ENCODE measurements at places on chromosomes 12 and 14.

- DNase-seq, result no peak
Measured at GRCh38 chr12:131231032-131231980, 277.6 kb downstream of the ADGRD1 start.

- peak; percentile 52 for DNase-seq
Measured at GRCh38 chr12:19440019-19440858, 947 bp downstream of the AEBP2 start.

DNA sequence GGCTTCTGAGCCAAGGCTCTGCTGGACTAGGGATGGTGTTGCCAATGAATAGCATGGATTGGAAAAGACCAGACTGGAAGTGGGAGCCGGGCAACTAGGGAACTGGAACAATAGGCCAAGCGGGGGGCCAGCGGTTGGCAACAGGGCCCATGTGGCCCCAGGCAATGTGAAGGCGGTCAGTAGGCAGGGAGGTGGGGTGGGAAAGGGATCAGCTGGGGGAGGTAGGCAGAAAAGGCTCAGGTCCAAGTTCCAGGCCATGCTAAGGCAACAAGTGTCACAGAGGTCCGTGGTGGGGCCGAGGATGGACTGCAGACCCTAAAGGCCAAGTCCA, 14.9 kb upstream of the MLXIP start:
- DNase-seq, result no peak

- DNase-seq, result no peak
Measured at GRCh38 chr14:24334431-24335291, at the start of gene ADCY4. ADCY4 (minus strand) TSS chr14:24335071; CDS start chr14:24334652, 419 bp downstream.

GRCh38 chr14:104220215-104221070, 82.1 kb downstream of the KIF26A start:
- DNase-seq, result no peak

DNA sequence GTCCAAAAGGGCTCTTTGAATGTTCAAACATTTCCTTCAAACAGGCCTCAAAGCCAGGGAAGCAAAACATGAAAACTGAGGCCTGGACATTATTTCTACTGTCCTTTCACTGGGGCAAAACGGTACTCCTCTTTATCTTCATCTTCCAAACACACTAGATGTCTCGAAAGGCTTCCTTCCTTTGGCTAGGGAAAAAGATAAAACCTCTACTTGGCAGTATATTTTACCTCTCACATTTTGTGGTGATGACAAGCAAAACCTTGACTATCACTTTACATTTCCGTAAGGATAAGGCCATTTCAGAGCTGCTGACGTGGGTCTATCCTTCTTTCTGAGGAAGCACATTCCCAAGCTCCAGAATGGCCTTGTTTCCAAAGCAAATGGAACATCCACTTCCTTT, 9.9 kb downstream of the STAB2 start:
- DNase-seq, result no peak

GRCh38 chr14:75126679-75127473, at the start of gene NEK9:
NEK9 (minus strand) TSS chr14:75127048; CDS start chr14:75126921, 127 bp downstream.
- peak; percentile 78 for DNase-seq

GRCh38 chr12:122960193-122960569, 6.1 kb downstream of the ABCB9 start:
- no peak for DNase-seq

GRCh38 chr14:103312006-103312635, 21.9 kb upstream of the EIF5 start:
- DNase-seq, result no peak

- DNase-seq, result peak; percentile 5
Measured at GRCh38 chr14:45716572-45716971, 463.6 kb upstream of the MIS18BP1 start.

DNA sequence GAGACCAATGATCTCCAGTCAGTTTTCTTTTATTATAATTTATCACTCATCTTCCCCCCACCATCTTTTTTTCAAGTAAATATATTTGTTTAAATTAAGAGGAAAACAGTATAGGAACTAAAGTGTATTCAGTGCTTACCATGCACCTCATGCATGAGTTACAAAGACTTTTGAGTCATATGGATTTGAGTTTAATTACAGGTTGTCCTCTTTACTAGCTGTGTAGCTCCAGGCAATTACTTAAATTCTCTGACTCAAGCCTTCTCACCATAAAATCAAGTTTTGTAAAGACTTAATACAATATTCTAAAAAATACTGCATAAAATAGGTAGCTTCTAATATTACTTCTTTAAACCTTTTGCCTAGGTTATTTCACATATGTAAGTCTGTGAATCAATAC, 251.3 kb downstream of the SLC16A7 start:
- peak; percentile 74 for DNase-seq

DNA sequence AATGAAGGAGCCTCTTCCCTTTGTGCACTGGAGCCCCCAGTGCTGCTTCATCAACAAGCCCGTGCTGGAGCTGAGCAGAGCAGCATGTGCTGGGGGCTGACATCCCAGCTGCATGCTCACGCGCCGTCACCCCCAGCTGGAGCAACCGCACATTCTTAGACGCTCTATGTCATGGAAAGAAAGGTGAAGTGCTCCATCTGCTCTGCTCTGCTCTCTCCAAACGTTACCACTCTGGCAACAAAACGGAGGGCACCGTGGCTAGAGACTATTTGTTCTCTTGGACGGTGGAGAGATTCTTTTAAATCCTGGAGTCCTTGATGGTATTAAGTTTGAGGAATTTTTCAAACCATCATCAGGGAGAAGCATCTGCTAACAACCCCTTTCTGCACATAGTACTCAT, 208.4 kb downstream of the C12orf75 start:
- no peak for DNase-seq

DNA sequence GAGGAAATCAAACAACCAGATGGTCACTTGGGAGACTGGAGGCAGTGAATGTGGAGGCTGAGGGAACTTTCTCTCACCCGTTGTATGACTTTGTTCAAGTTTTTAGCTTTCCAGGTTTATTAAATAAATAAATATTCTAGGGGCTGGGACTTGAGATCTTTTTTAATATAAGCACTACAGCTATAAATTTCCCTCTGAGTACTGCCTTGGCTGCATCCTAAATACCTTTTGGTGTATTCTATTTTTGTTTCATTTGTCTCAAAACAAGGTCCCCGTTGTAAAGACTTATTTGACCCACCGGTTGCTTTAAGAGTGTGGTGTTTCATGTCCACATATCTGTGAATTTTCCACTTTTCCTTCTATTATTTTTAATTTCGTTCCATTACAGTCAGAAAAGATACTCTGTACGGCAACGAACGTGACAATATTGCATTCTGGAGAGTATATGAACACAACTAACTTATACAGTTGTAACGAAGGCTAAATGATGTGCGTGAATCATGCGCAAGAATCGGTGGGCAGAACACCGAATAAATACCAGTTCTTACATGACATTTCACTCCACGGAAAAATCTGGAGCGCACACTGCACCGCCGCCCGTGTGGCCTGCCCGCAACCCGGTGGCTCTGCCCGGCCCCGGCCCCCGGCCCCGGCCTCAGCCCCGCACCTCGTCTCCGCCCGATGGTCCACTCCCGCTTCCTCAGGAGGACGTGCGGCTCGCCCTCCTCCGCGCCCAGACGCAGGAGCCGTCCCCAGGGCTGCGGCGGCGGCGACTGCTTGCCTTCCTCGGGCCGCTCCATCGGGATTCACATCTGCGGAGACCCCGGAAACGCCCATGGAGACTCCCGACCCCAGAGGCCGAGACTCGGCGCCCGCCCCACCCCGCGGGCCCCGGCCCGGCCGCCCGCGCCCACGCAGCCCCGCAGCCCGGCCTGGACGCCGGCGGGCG, 602 bp downstream of the CHFR start:
- peak; percentile 9 for DNase-seq

GRCh38 chr14:31561155-31561846, at the start of gene NUBPL:
NUBPL (plus strand) TSS chr14:31561404; CDS start chr14:31561440, 36 bp downstream.
- peak; percentile 95 for DNase-seq

GRCh38 chr12:98373025-98373554, 142.3 kb upstream of the TMPO start:
- peak; percentile 66 for DNase-seq

- no peak for DNase-seq
Measured at GRCh38 chr12:13404111-13404628, 207.6 kb downstream of the EMP1 start.

- DNase-seq, result no peak
Measured at GRCh38 chr12:21337959-21338744, 3.4 kb upstream of the SLCO1A2 start.

- DNase-seq, result no peak
Measured at GRCh38 chr12:5186715-5187114, 143.0 kb downstream of the KCNA5 start.

DNA sequence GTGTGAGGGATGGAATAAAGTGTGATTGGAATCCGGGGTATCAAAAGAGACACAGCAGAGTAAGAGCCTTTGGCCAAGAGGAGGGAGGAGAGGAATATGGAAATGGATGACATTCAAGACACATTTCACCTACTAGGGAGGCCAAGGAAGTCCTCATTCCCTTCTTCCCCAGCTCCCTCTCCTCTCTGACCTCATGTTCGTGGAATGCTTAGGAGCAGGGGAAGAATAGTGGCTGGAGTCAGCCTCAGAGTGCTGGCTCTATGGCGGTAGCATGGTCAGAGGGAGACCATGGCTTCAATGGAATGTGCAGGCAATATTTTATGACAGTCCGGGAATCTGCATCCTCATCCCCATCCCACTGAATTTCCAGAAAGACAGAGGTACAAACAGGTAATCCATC, 196.6 kb downstream of the EGLN3 start:
- DNase-seq, result no peak

DNA sequence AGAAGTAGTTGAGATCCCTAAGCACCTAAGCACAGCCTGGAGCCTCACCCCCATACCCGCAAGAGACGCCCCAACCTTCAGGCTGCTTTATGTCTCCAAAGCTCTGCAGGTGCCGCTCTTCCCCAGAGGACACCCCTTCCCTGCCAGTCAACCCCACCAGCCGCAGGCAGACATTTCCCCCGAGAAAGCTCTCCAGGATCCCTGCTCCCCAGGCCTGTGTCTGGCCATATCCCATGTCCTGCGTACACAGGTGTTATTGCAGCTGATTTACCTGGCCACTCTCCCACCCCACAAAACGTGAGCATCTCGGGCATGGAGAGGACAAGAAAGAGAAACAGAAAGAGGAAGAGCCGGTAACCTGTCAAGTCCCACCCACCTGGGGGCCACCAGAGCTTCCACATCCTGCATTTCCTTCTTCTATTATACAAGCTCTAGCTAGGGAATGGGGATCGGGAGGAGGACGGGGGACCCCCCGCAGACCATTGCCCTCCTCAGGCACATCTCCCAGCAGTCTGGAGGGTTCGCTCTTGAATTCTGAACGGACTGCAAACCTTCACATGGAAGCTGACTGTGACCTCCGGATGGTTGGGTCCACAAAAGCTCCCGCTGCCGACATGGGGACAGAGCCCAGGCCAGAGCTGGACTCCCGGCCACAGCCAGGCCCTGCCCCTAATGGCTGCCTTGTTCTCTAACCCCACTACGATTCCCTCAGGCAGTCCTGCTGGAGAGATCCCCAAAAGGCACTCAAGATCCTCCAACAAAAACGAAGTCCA, 17.6 kb downstream of the CCDC88C start:
- DNase-seq, result no peak

DNA sequence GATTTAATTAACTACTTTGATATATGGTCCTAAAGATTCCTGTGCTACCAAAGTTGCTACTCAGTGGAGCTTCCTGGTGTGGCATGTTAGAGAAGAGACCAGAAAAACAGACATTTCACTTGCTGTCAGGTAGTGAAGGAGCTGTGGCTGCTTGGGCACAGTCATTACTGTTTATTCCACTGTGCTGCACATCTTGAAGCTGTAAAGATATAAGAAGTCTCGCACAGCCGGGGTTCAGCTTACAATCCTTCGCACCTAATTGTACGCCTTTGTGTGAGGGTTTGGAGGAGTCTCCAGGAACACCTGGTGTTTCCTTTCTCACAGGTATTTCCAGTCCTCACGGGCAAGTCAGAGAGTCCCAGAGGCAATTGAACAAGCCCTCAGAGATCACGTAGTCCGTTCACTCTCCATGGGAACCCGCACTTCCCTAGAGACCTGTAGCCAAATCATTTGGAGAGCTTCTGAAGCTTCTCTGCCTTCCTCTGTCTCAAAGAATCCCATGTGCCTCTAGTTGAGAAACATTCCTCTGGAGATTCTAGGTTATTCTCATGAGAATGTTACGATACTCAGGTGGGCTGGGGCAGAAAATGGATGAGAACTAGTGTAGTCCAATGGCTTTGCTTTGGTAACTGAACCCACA, 4.1 kb downstream of the EVL start:
- DNase-seq, result no peak

DNA sequence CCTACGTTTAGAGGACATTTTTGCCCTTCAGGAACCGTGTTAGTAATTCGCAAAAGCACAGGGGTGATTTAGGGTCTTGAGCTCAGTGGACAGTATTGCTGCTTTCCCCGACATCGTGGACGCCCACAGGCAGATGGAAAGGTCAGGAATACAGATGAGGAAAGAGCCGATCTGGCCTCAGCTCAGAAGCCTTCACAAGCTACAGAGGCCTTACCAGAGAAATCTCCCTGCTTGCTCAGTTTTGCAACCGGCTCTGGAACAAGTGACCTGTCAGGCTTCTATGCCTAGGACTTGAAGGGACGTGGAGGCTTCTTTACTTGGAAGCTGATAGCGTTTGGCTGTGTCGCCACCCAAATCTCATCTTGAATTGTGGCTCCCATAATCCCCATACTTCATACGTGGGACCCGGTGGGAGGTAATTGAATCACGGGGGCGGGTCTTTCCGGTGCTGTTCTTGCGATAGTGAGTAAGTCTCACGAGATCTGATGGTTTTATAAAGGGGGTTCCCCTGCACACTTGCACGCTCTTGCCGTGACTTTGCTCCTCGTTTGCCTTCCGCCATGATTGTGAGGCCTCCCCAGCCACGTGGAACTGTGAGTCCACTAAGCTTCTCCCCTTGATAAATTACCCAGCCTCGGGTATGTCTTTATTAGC, 332.5 kb downstream of the MED13L start:
- DNase-seq, result no peak

Data from epithelial cell of esophagus (primary cell).